ENCODE measurements at places on chromosomes 13 and 19. TPM values are rescaled to one million over a fixed set of nuclear protein-coding genes. Genes with fewer than 3 reads are reported as not detected.

Gene SMIM24
- not detected for total RNA-seq

Gene ZNF540
- total RNA-seq: not detected

Gene PSG7
- 0.05 TPM for total RNA-seq

Gene NLRP5
- total RNA-seq: not detected

Gene TEX26
- total RNA-seq: not detected

Gene NLRP4
- total RNA-seq: 0.05 TPM

Gene PVR
- 146 TPM for total RNA-seq

Gene TMEM150B
- total RNA-seq: not detected

Gene KLK2
- not detected for total RNA-seq

Gene PTOV1
- total RNA-seq: 94.0 TPM

Gene ZNF582
- total RNA-seq: 1.4 TPM

Gene ERCC1
- 87.7 TPM for total RNA-seq

Gene RFPL4A
- not detected for total RNA-seq

Gene SLC6A16
- 0.05 TPM for total RNA-seq

Gene PRODH2
- total RNA-seq: not detected

Gene ZNF556
- not detected for total RNA-seq

Data from M059J (cell line).